ENCODE measurements at places on chromosomes 16 and 17.

DNA sequence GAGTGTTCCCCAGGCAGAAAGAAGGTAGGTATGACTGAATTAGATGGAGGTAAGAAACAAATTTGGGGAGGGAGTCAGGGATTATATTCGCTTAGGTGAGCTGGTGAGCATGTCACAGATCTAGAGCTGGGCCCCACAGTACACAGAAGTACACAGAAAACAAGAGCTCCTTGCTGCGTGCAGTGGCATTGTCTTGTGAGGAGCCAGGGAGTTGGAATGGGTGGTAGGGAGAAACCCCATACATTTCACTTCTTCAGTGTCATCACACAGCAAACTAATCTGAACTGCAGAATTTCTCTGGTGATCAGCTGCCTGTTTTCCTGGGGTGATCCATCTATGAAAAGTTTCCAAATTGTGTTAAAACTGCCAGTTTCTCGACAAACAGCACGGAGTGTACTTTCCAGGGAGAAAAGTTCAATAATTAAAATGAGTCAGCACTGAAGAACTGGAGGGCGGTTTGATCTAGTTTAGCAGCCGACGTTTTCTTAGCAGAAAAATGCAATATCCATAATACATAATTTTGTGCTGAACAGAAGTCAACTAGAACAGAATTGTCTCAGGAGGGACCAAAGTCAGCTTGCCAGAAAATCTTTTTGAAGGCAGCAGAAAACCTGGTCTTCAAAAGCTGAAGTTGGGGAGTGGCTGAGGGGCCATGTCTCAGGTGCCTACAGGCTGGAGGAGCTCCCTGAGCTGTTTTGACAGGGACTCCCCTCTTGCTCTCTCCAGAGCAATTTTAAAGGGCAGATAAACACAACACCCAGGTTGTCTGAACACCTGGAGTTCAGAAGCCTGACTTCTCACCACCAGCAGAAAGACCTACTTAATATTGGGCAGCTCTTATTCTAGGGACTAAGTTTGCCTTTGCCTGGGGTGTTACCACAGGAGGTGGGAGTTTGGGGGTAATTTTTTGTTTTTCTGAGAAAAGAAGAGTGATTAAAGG, 448.6 kb downstream of the CA10 start:
- DNase-seq, result no peak

- DNase-seq, result no peak
These were observed 8.9 kb upstream of the NME1 start for GRCh38 chr17:51144266-51145022.

DNA sequence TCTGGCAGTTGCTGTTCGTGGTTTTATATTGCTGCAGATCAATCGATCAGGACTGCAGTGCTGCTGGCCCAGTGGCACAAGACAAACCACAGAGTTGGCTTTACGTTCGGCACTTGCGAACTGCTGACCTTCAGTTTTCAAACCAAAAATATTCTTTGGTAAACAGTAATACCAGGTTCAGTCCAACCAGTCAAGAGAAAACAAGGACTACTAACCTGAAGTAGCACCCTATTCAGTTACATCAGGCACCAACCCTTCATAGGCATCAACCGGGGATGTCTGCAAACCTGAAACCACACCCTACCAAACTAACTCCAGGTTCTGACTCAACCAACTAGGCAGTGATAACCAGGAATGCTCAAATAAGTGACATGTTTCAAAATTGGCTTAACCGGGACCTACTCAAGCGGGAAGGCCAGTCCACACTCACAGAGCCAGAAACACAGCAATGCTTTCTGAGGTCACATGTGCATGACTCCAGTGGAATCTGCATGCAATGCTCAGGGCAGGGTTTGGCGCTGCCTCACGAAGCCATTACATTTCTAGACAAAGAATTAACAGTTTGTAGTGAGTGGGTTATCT, 91.1 kb downstream of the SMG6 start:
- no peak for DNase-seq

DNA sequence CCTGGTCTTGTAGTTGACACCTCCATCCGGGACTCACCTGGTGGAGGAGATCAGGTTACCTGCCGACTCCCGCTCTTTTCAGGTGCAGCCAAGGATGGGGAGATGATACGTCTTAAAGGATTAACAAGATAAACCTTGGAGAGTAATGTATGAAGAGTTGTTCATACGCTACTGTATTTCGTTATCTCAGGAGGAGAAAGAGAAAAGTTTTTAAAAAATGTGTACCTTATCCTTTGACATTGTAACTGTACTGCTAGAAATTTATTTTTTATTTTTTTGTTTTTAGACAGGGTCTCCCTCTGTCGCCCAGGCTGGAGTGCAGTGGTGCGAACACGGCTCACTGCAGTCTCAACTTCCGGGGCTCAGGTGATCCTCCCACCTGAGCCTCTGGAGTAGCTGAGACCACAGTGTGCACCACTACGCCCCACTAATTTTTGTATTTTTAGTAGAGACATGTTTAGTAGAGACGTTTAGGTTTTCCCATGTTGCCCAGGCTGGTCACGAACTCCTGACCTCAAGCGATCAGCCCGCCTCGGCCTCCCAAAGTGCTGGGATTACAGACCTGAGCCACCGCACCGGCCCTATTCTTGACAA, 764 bp upstream of the SMURF2 start:
- no peak for DNase-seq

DNA sequence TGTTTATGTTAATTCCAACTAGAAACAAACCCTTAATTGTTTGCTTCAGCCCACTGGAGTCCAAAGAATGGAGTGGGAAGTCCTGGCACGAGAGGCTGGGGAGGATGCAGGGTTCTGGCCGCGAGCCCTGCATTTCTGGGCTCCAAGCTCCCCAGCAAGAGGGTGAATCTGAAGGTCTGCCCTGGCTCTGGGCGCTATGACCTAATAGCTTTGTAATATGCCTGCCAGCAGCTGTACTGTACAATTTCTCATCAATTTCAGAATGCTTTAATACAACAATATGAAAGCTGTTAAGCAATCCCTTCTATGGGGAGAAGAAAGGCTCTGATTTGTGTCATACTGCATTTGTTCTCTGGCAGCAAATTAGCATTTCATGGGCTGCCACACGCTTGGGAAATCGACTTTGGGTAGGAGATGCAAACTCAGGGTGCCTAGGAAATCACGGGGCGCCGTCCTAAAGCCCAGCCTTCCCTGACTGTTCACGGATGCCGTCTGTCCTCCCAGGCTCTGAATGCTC, 43.8 kb downstream of the NDEL1 start:
- DNase-seq, result no peak

- no peak for DNase-seq
These were observed 547.6 kb downstream of the WWOX start for GRCh38 chr16:78647019-78647418.

DNA sequence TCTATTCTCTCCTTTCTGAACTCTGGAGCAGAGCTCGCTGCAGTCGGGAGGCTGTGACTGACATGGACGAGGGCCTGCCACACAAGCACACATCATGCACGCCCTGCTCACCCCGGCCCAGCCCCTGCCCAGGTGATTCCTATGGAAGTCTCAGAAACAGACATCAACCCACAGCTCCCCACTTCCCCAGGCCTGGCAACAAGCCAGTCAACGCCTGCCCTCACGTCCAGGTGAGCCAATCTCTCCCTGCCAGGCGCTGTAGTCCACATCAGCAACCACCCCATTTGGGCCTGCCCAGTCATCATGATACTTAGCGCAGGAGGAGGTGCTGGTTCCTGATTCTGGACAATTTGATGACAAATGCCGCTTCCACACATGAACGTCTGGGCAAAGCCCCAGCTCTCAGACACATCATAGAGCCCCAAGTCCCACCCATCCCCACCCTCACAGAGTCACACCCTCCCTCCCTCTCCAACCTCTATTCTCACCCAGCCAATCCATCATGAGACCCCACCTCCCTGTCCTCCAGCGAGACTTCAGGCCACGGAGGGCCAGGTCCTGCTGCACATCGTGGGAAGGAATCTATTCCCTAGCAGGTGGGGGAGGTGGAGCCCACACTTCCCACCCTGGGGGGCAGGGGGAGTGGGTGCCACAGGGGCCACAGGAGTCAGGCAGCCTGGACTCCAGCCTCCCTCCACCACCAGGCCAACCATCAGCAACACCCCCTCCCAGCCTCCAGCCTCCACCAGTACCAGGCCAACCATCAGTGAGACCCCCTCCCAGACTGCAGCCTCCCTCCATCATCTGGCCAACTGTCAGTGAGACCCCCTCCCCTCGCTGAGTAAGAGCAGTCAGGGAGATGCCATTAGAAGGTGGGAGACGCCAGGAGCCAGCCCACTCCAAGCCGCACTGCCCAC, 33.7 kb upstream of the GSG1L start:
- no peak for DNase-seq

DNA sequence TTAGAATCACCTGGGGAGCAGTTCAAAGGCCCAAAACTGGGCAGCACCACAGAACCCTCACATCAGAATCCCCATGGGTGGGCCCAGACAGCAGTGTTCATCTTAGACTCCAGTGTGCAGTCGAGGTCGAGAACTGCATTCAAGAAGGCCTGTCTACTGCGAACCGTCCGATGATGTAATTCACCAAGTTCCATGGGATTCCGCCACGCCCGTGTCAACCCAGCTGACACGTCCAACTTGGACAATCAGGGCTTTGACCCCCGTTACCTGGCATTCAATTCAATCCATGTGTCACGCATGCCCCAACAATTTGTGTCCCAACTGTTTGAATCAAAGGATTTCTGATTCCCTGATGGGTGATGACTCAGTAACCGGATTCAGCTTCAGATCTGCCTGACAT, 9.2 kb downstream of the HSBP1 start:
- no peak for DNase-seq

GRCh38 chr17:77124192-77124889, 16.4 kb upstream of the SEC14L1 start:
- DNase-seq, result no peak

- no peak for DNase-seq
These were observed 133.5 kb downstream of the SEC14L1 start for GRCh38 chr17:77274096-77274845.

GRCh38 chr16:58464047-58464915, 35.7 kb upstream of the NDRG4 start:
- no peak for DNase-seq

DNA sequence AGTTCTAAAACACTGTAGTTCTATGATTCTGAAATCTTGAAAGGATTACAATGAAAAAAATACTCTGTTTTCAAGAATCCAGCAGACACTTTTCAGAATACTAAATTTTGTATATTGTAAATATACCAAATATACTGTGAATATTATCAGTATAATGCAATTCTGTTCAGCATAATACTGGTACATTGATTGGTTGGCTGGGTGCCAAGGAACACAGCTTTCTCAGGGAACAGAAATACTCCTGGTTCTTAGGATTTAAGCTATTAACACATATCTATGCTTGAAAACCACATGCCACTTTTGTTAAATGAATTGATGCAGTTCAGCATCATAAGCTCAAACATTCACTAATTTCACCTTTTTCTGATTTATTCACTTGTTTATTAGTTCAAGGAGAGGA, 2.5 kb upstream of the GINS3 start:
- no peak for DNase-seq

DNA sequence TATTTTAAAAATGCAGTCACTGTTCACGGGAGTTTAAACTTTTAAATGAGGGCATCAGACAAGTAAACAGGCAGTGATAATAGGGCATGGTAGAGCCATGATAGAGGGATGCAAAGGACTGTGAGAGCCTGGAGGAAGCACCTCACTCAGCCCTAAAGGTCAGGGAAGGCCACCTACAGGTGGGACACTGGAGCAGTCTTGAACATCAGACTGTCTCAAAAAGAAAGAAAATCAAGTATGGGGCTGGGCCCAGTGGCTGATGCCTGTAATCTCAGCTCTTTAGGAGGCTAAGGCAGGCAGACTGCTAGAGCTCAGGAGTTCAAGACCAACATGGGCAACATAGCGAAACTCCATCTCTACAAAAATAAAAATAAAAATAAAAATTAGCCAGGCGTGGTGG, 31.0 kb upstream of the DHRS7B start:
- no peak for DNase-seq
